ENCODE measurements at places on chromosomes 4 and X.

DNA sequence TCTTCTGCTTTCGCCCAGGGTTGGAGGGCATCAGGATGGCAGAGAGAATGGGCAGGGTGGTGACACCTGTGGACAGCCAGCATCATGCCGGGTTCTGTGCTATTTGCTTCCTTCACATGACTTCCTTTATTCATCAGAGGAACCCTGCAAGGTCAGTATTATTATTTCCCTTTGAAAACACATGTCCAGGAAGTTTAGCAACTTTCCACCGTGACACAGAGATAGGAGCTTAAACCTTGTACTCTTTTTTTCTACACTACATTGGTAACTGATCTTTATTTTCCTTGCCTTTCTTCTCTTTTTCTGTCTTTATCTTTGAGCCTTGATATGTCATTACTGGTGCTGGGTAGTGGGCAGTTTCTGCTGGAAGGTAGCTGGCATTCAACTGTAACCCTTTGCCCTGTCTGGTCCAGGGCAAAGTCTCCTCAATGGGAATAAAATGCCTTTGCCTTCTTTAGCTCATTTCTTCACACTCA lies 5.0 kb upstream of the MGST2 start:
- no peak for DNase-seq

DNA sequence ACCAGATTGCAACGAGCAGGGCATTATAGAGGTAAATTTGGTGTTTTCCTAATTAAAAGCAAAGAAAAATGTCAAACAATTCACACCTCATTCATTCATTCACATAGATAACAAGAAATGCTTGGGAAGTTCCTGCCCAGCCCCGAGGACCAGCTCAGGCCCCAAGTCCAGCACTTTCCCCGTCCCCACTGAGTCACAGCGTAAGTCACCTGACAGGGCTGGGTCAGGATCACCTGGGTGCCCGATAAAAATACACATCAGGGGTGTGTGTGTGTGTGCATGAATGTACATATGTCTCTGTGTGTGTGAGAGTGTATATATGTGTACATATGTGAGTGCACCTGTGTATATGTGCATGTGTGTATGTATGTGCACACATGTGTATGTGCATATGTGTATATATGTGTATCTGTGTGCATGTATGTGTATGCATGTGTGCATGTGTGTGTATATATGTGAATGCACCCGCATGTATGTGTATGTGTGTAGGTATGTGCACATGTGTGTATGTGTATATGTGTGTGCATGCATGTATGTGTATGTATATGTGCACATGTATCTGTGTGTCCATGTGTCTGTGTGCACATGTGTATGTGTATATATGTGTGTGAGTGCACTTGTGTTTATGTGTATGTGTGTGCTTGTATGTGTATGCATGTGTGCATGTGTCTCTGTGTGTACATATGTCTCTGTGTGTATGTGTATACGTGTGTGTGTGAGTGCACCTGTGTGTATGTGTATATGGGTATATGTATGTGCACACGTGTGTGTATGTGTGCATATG lies 18.6 kb upstream of the SH3TC1 start:
- no peak for DNase-seq

- DNase-seq = no peak
These were observed 3.4 kb downstream of the GPRASP1 start for GRCh38 chrX:102654696-102655095.

DNA sequence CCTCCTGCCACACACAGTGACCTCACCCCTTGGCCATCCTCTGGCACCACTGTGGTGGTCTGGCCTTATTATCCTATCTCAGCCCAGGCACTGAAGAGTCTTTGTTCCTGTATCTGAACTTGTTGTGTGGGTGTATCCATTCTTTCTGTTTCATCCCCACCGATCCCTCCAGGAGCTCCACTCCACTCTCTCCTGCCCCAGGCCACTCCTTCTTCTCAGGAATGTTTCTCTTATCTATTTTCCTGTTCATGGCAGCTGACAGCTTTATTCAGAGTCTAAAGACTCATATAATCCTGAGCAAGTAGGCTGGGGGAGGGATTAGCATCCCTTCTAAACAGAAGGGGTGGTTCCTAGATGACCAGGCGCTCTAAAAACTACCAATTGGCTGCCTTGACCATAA lies 150.0 kb downstream of the ANAPC10 start:
- no peak for DNase-seq

DNA sequence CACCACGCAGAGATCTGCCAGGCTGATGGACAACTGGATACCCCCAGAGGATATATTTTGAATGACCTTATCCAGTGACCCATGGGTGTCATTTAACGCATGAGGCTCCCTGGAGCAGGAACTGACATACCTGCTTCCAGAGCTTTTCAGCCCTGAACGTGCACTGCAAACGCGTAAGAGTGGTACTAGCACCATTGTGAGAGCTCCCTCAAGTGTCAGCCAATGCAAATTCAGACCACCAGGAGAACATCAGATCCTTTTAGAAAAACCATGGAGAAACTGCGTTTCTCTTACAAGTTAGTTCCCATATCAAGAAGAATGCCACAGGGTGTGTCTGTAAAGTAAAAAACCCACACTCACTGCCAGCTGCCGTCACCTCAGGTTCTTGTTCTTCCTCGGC lies 7.3 kb downstream of the TREX2 start:
- no peak for DNase-seq

- DNase-seq = no peak
These were observed 772 bp upstream of the PABPC4L start for GRCh38 chr4:134202166-134202956.

DNA sequence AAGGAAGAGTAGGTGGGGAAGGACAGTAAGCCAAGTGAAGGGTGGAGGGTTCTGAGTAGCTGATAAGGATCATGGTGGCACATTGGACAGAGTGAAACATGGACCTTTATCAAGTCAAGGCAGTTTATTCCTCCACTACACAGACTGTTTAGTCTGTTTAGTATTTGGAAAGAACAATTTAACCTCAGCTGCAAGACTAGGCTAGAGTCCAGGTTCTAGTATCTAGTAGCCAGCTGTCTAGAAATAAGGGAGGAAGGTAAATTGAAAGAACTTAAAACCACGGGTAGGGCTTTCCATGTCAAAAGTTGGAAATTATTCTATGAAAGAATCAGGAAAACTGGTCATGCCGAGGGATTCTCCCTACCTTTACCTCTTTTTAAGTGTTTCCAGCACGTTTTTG lies 140.1 kb upstream of the MED14 start:
- no peak for DNase-seq

DNA sequence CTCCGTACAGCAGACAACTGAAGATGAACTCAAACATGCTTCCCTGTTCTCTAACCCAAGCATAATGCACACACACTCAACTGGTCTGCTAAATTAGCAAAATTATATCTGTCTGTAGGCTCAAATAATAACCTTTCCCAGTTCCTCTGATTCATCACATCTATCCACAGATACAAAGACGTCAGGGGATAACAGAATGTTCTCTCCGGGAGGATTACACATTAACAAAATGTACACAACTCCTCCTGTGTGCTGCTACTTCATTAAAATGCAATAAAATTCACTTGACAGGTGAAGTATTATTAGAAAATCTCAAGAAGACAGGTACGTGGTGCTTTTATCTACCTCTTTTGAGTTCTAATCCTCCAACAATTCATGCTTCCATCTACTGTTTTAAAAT lies 57.4 kb downstream of the FAT1 start:
- no peak for DNase-seq

GRCh38 chr4:184253072-184253420 lies 35.4 kb upstream of the ENPP6 start:
- DNase-seq = no peak

- DNase-seq = no peak
These were observed 241.0 kb upstream of the POF1B start for GRCh38 chrX:85620466-85620865.

GRCh38 chr4:179692222-179692621 lies 2250.0 kb upstream of the AGA start:
- DNase-seq = no peak

- DNase-seq = no peak
These were observed 3.4 kb downstream of the HTT-AS start for GRCh38 chr4:3070709-3071500.

DNA sequence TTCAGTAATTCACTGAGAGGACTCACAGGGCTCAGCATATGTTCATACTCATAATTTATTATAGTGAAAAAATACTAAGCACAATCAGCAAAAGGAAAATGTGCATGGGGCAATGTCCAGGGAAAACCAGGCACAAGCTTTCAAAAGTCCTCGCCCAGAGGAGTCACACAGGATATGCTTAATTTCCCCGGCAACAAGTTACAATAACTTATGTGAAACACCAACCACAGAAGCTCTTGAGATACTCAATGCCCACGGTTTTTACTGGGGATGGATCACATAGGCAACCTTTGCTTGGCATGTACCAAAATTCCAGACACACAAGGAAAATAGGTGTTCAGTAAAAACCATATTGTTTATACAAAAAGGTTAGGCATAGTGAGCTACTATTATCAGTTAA lies 38.5 kb upstream of the STPG2 start:
- DNase-seq = no peak

DNA sequence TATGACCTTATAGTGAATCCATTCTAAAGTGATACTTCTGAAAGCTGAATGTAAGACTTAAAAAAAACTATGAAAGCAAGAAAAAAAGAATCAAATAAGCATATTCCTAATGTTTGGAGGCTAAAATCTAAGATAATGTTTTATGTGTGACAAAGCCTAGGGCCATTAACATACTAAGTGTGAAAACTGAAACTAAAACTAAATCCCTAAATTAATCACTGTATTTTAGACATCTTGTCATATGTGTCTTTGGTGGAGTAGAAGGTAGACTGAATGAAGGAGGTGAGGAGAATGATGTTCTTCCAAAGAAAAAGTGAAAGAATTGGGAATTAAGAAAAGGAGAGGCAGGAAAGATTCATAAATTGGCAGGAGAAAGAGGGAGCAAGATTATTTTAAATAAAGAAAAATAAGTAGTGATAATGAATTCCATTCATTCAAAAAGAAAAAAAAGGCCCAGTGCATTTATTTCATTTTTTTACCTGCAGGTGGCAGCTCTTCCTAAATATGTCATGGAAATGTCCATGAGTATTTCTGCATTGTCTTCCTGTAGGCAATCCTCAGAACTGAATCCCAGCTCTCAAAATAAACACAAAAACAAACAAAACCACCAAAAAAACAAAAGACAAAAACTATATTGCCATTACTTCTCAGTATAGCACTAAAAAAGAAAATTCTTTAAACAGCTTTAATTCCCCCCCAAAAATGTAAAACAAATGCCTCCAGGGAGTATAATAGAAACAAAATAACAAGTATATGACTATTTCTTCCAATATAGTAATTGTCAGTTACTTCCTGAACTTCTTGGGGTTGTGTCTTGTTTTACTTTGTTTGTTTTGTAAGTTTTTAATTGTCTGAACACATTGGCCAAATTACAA lies 17.0 kb upstream of the AP1AR start:
- no peak for DNase-seq

DNA sequence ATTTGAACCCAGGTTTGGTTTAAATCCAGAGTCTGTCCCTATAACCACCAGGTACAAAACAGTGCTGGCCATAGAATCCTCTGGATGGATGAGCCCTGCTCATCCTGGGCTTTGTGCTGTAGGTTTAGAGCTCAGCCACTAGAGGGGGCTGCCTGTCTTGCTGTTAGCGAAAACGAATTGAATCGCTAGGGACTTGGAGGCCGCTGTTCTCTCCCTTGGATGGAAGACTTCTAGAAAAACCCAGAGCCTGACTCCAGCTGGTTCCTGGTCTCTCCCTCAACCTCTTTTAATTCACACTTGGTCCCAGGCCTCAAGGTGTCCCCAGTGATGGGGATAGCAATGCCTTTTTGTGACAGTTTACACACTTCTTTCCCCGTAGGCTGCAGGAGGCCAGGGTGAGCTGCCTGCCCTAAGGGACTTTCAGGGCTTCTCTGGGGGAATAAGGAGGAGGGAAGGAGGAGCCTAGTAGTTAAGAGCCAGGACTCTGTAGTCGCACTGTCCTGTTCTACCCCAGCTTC lies 8.7 kb downstream of the RIPPLY1 start:
- peak; percentile 78 for DNase-seq

DNA sequence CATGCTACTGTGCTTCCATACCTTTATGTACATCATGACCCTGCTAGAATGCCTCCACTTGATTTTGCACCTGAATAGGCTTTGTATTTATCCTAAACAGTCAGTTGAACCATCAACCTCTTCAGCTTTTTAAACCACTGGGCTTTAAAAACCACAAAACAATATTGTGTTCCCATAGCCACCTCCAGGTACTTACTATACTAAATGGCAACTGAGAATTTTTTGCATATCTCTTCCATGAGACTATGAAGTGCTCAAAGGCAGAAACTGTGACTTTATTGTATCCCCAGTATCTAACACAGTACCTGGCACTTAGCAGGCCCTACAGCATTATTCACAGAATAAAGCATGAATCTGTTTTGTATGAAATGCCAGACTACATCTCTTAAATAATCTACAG lies 39.7 kb downstream of the ANAPC10 start:
- DNase-seq = no peak

- DNase-seq = no peak
These were observed 4.3 kb upstream of the DDX60L start for GRCh38 chr4:168484626-168485025.

DNA sequence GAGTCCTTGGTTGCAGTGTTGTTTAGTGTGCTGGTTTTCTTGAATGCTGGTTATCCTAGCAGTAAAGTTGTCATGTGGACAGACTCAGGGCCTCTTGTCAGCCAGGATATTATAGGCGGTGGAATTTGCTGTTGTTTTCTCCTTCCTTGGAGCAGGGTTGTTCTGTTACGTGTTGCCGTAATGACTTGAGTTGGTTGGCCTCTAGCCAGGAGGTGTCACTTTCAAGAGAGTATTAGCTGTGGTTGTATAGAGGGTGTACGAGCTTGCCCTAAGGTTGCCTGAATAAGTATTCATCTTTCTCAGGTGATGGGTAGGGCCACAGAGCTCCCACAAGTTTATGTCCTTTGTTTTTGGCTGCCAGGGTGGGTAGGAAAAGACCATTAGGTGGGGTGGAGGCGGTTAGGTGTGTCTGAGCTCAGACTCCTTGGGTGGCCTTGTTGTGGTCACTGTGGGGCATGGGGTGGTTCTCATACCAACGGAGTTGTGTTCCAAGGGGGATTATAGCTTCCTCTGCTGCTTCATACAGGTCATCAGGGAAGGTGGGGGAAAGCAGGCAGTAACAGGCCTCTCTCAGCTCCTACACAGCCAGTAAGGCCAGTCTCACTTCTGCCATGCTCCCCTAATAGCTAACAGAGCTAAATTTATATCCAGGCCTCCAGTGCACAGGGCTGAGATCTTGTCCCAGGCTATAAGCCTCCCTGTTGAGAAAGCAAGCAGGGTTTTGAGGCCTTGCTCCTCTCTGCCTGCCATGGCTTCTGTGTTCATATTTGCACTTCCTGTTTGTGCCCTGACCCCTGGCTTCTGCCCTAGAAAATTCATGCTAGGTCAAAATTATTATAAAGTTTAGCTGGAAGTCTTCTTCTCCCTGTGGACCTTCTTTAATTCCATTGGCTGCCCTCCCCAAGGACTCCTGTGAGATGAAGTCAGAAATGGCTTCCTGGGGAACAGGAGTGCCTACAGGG lies 594.7 kb downstream of the RAPGEF2 start:
- no peak for DNase-seq

DNA sequence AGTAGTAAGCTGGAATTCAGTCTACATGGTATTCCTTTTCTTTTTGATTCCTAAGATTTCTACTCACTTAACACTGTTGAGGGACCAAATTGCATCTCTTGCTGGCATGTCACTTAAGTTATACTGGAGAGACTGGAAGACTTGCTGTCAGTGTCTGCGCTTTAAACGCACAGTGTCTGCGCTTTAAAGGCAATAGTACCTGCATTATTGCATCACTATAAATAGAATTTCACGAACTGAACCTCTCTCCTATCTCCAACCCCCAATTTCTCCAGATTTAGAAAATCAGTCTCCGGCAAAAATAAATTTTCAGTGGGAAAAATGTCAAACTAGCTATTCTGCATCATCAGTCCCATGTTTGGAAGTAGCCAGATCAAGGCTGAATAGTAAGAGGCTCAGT lies 21.2 kb downstream of the SMAD1 start:
- DNase-seq = no peak

All from NCI-H2081 (cell line).